GOT3 (cell line): ENCODE measurements at places on chromosomes 5 and 9.

DNA sequence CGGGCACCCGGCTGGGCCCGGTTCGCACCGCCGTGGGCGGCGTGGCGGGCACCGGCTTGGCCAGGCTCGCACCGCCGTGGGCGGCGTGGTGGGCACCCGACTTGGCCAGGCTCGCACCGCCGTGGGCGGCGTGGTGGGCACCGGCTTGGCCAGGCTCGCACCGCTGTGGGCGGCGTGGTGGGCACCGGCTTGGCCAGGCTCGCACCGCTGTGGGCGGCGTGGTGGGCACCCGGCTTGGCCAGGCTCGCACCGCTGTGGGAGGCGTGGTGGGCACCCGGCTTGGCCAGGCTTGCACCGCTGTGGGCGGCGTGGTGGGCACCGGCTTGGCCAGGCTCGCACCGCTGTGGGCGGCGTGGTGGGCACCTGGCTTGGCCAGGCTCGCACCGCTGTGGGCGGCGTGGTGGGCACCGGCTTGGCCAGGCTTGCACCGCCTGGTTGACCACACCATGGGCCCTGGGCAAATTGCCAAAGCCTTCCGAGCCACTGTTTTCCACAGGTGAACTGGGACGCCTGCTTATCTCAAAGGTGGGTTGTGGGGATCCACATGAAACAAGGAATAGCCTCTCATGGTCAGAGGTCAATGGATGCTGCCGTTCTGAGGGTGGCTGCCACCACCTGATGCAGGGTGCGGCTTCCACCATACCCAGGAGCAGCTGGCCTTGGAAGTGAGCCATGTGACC is 28.2 kb downstream of the ADAMTSL2 start:
- no peak for DNase-seq

DNA sequence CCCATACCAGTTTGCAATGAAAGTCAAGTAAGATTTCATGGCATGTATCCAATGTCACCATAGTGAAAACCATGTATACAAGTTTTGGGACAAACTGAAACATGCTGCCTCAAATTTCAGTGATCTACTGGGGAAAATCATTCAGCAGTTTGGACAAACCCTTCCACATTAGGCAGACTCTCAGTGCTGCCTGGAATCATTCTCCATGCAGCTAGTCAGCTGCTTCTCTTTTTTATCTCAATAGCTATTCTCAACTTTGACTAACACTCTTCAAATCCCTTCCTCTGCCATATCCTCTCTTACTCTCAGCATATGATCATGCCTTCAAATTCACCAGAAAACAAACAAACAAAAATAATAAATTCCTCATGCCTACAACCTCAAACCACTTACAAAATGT is 323.3 kb downstream of the MAN2A1 start:
- DNase-seq, result no peak

DNA sequence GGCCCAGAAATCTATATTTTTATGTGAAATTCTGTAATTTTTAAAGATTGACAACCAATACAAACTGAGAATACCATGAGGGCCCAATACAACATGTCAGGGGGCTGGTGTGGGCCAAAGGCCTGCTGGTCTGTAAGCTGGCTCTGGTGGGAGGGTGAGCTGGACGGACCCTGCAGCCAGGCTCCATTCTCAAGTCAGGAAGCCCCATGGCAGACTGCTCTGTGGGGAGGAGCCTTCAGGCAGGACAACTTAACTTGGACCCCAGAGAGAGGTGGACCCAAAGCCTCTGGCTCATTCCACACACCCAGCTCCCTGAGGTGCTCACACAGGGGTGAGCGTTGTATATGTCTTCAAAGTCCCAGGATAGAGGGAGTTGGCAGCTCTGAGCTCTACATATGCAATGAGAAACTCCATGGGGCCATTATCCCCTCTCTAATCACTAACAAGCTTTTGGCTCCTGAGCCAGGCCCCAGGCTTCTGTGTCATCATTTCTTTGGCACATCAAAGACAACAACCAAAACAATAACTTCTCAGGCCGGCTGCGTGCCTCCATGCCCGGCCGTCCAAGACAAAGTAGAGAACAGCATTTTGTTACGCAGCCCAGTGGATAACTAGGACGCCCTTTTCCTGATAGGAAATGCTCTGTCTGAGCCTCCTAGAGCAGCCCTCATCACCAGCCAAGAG is 6.4 kb downstream of the SEPTIN8 start:
- no peak for DNase-seq

GRCh38 chr9:121906074-121906870 is 186.8 kb downstream of the TTLL11 start:
- DNase-seq, result no peak

DNA sequence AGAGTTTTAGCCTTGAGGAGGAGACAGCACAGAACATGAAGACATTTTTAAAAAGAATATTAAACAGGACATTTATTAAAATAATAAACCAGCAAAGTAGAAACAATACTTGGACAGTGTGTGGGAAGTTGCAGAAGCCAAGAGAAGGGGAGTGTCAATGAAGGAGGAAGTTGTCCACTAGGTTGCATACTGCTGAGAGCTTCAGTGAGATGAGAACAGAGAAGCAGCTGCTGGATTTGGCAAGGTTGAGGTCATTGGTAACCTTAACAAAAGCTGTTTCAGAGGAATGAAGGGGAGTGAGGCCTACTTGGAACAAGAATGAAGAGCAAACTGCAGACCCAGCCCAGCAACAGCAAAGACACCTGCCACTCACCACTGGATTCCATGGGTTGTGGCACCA is 11.4 kb downstream of the BHMT start:
- DNase-seq, result no peak

GRCh38 chr5:181204826-181205760 is at the start of gene TRIM7:
TSS of gene TRIM7 (minus strand) at chr5:181205196. CDS start at chr5:181205110, 86 bp downstream.
- DNase-seq, result no peak

DNA sequence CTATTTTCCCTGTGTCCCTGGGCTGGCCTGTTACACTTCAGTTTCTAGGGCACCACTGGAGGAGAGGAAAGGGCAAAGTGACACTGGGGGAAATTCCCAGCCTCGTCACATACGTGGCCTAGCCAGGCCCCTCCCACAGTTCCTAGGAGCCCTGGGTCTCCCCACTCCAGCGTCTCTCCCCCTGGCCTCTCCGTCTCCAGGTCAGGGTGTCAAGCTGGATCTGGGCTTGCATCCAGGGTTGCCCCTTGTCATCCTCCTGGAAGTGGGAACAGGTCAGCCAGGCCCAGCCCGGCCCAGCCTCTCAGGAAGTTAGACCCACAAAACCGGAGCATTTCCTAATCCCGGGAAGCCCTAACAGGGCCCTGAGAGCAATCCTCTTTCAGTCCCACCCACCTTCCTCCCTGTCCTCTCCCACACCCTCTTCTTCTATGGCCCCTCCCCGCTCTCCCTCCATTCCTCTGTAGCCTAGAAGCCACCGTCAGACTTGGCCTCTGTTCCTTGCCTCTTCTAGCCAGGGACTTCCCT is 4.7 kb upstream of the TNIP1 start:
- DNase-seq, result no peak

- no peak for DNase-seq
These were observed 349.2 kb upstream of the MEF2C start for GRCh38 chr5:89232139-89232603.
